ENCODE measurements at places on chromosomes 6 and 20.

DNA sequence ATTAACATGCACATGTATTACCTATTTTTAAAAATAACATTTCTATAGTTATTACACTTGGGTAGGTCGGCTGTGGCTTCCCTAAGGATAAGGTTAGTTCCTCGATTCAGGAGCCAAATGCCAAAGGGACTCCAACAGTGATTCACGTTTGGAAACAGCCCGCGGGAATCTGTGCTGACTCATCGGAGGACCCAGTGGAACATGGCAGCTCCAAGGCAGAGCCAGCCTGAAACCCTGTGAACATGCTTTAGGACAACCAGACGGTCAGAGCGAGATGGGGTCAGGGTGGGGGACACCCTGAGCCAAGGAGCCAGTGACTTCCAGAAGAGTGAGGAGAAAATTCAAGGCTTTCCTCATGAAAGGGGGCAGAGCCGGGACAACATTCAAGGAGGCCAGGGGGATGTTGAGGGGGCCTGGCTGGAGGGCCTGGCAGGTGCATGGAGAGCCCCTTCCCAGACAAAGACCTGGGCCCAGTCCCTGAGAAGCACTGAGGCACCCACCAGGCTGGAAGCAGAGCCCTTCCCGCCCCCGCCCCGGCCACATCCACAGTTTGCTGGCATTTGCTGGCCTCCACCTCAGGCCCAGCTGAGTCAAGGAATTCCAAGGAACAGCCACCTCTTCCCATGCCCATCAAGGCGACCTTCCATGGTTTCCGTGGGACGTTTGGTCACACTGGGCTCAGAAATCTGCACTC, 133.2 kb downstream of the SNX5 start:
- peak; percentile 51 for DNase-seq

- peak; percentile 35 for DNase-seq
Measured at GRCh38 chr6:142378138-142378875, 76.5 kb downstream of the ADGRG6 start.

GRCh38 chr6:52426667-52427066, 6.5 kb downstream of the EFHC1 start:
- peak; percentile 18 for DNase-seq

DNA sequence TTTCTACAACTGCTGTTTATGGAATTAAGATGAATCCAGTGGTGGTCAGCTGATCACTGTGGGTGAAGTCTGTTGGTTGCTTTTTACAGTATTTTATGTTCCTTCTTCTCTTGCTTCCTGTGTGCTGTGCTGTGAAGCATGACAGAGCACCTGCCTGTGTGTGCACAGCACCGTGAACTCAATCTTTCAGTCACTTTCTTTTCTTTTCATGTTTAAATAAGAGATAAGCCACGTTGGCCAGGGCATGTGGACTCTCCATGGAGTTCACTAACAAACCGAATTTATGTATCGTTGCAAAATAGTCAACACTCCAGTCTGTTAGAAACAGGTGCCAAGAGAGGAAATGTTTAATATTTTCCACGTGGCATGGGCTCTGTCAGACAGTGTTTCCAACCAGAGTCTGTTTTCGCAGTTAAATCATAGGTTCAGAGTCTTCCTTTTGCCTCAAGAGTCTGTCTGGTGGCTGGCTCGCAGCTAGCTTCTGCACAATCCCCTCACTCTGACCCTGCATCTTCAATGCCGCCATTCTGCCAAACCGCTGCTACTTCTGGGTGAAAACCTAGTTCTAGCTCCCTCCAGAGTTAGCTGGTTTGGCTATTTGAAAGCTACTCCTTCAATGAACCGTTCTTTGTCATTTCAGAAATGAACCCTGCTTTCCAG, 73.2 kb downstream of the QRSL1 start:
- DNase-seq: peak; percentile 74

GRCh38 chr6:5280920-5281319, 19.6 kb downstream of the FARS2 start:
- no peak for DNase-seq

DNA sequence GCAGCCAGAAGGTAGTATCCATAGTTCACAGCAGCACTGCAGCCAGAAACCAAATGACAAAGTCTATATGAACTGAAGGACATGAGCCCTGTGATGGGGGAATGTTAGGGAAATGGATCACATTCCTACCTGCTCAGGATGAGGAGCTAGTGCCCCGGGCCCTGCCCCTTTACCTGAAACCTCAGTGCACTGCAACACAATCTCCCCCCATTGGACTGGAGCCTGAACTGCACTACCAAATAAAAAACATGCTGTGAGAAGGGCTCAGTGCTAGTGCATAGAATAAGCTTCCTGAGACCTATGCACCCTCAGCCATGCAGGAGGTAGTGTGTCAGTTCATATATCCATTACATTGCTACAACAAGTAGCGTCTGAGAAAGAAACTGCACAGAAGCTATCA, 477.8 kb downstream of the HACE1 start:
- DNase-seq: no peak

DNA sequence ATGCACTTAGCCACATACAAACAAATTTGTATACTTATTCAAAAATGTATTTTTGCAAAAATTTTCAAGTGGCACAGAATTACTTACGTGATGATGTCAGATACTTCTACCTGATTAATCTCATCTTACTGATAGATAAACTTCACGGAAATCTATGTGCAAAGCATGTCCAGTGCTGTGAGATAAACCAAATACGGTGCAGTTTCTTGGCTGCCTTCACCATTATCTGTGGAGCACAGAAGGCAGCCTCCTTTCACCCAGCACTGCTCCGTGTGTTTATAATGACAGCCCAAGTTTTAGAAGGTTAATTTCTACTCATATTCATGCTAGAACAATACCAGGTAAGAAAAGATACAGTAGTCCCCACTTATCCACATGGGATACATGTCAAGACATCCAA, 59.0 kb upstream of the PDE10A start:
- no peak for DNase-seq

DNA sequence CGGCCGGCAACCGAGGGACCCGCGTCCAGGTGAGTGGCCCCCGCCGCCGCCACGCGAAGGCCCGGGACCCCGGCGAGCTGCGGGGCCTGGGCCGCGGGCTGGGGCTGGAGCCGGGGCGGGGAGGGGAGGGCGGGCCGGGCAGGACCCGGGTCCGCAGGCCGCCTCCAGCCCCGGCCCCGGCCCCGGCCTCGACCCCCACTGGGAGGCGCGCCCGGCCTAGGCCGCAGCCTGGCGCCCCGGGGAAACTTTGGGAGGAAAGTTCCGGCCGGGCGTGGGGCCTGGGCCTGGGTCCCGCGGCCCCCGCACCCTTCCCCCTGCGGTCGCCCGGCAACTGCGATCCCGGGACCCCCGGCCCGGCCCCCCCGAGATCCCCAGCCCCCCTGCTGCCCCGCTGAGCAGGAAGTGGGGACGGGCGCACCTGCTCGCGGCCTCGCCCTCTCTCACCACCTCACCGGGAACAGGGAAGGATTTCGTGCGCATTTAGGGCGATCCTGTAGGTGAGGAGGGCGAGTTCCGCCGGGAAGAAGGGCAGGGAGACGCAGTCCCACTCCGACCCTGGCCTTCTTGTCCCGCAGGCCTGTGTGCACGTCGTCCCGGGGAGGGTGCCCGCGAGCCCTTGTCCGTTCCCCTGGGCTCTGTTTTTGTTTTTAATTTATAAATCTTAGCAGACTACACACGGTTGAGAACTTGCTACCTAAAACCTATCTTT, 402 bp downstream of the OSBPL2 start:
- peak; percentile 58 for DNase-seq

DNA sequence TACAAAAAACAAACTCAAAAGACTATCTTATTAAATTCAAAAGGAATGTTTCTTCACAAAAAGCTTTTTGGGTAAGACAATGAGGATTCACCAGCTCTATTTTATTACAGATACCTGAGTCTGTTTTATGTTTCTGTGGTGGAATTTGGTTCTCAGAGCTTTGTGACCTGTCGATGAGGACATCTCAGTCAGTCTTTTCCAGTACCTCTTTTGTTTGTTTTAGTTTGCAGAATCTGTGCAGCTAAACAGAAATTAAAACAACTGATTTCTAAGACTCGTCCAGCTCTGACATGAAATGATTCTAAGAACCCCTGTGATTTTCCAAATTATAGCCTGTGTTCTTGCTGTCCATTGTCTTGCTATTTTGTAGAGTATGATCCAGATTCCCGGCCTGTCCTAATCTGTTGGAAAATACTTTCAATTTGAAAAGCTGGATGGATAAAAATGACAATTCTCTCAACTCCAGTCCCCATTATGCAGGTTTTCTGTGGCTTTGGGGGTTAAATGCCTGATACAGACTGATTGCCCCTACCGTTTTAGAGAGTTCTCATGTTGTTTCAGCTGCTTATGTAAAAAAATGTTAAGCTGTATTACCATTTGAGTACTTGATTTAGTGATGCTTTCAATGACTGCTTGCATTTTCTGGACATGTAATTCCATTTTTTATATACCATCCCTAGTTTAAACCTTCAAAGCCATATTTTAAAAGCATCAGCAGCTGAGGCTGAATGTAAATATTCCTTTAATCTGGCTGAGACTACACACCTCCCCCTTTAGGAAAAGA, 94.2 kb upstream of the TAB2 start:
- DNase-seq: no peak

DNA sequence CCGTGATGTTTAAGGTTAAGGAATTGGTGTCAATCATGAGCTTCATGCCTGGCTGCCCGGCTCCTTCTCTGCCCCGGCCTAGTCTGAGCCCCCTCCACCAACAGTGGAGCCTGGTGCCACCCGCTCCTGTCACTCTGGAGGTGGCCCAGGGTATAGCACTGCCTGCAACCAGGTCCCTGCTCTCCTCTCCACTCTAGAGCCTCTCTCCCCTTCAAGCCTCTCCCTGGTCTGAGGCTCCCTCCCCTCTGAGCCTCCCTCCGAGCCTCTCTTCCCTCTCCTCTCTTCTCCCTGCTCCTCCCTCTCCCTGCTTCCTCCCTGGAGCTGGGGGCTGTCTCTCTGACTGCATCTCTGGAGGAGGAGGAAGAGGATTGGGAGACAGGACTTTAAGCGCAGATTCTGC, 31.3 kb upstream of the MRGBP start:
- DNase-seq: no peak

Data from kidney tubule cell (primary cell).